ENCODE measurements at places on chromosomes 11 and 22.

- DNase-seq: peak; percentile 87
These were observed 11.7 kb upstream of the GLYATL1 start for GRCh38 chr11:58927393-58928106.

- DNase-seq: no peak
These were observed 315.6 kb downstream of the RAB38 start for GRCh38 chr11:87859636-87860035.

DNA sequence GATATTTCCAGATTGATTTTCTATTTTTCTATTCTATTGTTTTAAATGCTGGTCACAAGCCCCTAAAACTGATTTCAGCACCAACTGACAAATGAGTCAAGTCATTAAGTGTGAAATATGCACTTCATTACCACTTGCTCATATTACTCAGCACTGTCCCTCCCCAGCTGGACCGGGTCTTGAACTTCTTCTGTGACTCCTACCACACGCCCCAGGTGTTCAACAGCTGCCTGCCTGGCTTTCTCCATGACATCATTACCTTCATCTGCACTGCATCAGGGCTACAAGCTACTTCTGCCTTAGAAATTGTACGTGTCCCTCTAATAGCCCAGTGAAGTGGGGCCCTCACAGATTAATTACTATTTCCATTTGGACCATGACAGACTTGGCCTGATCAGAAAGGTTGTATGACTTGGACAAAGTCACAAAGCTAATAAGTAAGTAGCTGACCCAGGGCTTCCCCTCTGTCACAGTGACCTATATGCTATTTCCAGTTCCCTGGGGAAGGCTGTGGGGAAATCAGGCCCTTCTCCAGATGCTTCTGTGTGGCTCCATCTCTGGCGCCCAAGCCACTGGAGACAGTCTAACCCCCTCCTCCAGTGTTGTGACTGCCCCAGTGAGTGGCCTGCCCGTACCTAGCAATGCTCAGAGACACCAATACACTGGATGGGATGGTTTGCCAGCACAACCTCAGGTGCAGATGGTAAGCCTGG is 18.1 kb downstream of the TBC1D10A start:
- no peak for DNase-seq

- DNase-seq: no peak
These were observed 86.4 kb upstream of the TMEM45B start for GRCh38 chr11:129729216-129729615.

GRCh38 chr11:104581246-104581980 is 316.8 kb downstream of the CASP12 start:
- DNase-seq: no peak

DNA sequence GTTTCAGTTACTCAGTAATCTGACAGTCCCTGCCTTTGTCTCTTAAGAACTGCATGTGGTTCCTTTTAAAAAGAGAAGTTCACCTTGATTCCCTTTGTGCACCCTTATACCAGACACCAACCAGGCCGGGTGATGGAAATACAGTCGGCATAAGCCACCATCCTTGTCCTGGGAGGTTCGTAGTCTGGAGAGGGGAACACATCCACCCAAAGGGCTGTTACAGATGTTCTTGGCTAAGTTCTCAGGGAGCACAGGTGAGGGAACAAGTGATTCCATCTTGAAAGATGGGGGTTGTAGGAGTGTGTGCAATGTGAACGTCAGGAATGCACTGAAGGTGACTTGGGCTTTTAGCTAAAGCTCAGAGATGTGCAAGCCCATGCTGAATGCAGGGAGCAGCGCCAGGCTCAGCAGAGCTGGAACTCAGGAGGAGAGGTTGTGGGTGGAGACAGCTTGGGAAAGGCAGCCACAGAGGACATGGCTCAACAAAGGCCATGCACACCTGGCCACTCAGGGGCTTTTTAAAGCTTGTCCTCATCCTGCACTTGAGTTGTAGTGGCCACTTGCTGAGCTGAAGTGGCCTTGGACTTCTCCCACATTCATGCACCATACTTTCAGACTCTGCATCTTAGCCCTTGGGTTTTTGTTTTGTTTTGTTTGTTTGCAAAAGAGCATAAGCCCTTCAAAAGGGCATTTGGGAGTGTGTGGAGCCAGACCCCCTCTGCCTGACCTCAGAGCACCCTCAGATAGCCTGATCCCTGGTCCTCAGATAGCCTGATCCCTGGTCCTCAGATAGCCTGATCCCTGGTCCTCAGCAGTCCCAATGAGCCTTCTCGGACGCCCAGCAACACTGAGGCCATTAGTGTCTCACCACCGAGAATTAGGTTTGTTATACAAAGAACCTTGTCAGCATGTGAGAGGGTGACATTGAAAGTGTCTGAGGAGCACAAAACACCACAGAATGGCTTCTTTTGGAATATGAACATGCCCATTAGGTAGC is 12.7 kb upstream of the TMA7B start:
- no peak for DNase-seq

DNA sequence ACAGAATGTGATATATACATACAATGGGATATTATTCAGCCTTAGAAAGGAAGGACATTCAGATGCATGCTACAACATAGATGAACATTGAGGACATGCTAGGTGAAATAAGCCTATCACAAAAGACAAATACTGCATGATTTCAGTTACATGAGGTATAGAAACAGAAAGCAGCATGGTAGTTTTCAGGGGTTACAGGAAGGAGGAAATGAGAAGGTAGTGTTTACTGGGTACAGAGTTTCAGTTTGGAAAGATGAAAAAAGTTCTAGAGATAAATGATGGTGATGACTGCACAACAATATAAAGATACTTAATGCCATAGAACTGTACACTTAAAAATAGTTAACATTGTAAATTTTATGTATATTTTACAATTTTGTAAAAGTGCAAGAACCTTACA is 266.7 kb upstream of the C11orf87 start:
- DNase-seq: no peak

DNA sequence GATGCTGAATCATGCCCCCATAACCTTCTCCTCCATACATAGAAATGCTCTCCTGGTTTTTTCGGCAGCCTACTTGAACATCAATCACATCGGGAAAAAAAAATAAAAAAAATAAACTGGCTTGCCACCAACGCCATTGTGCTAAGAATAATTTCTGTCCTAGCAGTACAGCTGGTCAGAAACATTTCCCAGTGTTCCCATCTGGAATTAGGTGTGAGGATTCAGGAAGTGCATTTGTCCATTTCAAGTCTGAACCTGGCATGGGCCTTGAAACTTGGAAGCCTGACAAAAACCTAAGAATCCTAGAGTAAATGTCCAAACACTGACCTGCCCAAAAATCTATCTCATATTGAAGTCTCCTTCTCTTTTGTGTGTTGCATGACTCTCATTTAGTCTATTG is 16.6 kb upstream of the NAV2 start:
- no peak for DNase-seq

GRCh38 chr11:88695689-88696414 is 358.3 kb upstream of the CTSC start:
- peak; percentile 20 for DNase-seq

DNA sequence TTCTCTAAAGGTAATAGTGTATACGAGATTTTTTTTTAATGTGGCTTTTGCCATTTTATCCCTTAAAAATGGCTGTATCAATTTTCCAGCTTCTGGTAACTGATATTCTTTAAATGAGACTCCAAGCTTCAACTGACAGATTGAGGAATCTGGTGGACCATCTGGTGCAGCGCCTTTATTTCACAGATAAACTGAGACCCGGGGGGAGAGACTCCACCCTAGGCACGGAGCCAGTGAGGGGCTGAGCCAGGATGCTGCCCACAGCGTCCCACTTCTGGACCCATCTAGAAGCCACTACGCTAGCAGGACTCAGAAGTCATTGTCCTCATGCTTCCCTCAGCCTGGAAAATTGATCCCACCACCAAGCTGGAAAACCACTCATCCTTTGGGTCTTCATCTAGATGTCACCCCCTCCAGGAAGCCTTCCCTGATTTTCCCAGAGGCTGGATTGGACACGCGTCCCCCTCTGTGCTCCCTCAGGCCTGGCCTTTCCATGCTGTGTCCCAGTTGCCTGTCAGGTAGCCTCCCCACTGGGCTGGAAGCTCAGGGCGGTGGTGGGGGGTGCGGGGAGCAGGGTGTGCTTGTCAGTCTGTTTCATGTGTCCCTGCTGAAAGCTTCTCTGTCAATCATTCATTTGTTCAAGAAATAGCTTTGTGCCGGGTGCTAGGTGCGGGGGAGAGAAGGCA is 12.3 kb upstream of the CD5 start:
- DNase-seq: no peak

DNA sequence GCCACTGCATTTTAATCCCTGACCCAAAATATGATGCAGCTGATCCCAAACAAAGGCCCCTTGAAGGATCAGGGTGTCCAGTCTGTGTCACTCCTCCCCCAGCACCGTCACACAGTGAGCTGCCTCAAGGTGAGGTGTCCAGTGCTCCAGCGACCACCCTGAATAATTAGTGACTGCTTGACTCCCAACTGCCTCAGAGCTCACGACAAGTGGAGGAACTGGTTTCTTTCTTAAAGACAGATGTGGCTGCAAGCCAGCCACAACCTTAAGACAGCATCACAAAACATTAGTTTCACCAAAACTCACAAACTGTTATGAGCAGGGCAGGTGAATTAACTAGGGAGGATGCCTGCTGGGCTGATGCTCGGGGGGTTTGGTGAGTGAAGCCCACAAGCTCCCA is 74.6 kb downstream of the PIWIL3 start:
- no peak for DNase-seq

GRCh38 chr11:2863276-2863618 is 22.3 kb downstream of the CDKN1C start:
- DNase-seq: no peak

- peak; percentile 62 for DNase-seq
These were observed 6.4 kb downstream of the LTBP3 start for GRCh38 chr11:65551572-65552387.

DNA sequence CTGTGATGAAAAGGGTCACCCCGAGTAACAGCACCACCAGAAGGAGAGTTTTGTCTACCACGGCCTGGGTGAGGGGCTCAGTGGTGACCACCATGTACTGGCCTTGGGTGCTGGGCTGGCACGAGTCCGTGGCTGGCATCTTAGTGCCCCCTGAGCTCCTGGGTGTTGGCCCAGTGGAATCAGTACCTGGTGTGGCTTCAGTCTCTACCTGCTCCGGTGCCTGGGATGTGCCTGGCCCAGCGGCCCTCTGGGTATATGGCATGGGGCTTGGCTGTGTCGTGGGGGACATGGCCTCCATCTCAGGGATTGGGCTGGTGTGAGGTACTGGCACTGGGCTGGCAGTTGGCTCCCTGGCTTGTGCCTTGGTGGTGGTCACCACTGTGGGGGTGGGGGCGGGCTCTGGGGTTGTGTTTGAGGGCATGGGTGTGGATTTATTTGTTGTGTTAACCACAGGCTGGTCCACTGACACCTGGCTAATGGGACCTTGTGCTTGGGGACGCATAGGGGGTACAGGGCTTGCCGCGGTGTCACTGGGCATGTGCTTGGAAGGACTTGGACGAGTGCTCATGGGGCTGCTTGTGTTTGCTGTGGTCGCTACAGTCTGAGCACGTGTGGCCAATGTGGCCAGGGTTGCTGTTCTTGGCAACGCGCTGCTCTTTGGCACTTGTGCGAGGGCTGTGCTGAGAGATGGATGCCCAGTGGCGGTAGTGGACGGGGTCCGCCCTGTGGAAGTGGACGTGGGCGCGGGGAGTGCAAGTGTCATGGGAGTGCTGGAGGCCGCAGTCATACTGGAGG is 9.8 kb downstream of the C11orf24 start:
- DNase-seq: no peak

DNA sequence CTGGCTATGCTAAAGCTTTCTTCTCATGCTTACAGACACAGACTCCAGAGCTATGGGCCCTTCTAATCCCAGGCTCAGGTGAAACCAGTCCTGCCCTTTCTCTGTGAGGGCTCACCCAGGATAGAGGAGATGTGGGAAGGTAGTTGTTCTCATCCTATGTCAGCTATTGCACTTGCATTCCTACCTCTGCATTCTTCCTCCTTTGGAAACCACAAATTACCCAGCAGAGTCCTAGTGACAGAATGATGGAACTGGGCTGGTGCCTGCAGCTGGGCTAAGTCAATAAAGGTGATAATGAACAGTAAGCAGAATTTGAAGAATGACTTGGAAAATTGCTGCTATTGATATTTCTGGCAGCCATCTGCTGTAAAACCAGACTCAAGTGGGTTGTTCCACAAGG is 560.0 kb downstream of the TMEM135 start:
- no peak for DNase-seq

- no peak for DNase-seq
These were observed 36.1 kb upstream of the SMCO4 start for GRCh38 chr11:93579187-93579751.

- DNase-seq: no peak
These were observed 132.5 kb upstream of the KIRREL3 start for GRCh38 chr11:127133061-127133460.

DNA sequence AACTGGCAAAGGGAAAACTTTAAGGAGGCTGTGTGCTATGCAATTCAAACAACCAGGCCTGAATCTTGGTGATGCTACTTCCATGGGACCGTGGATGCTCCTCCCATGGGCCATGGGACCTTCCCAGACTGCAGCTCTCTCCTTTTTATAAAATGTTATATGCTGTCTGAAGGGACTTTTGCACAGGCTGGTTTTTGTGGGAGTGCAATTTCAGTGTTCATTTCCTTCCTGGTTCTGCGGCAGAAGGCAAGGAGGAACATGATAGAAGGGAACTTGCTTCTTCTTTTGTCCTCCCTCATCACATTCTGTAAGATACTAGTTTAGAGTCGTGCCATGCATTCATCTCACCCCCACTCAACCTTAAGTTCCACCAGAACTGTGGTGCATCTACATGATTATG is 68.9 kb downstream of the C11orf58 start:
- no peak for DNase-seq

- no peak for DNase-seq
These were observed 27.5 kb downstream of the ARVCF start for GRCh38 chr22:19988965-19989724.

DNA sequence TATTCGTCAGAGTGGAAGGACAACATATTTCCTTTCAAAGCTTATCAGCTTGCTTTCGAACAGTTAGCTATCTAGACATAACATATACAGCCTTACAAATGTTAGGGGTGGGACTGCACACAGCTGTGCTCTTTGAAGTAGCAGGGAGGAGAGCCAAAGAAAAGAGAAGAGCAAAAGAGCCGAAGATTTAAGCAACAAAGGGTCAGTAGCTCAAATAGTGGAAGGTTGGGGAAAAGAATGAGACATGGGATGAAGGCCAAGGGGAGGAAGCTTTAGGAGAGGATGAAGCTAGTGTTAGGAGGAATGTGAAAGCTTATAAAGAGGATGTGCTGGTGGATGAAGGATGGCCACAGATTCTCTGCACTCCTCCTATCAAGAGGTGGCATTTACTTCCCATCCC is 31.8 kb upstream of the IGSF22 start:
- DNase-seq: no peak

GRCh38 chr22:42052765-42053164 is 17.8 kb downstream of the NAGA start:
- no peak for DNase-seq
